Stimulated activated CD4-positive, alpha-beta T cell treated with anti-CD3 and anti-CD28 coated beads, Interleukin-12 subunit alpha, Interleukin-12 subunit beta, amount 100 ng/mL, for 48 hours (primary cell): ENCODE measurements at places on chromosomes 3 and 15.

GRCh38 chr3:10984371-10984896 lies 8.1 kb upstream of the SLC6A1 start:
- no peak for DNase-seq

- DNase-seq, result no peak
Measured at GRCh38 chr3:81620849-81621248, 140.6 kb downstream of the GBE1 start.

DNA sequence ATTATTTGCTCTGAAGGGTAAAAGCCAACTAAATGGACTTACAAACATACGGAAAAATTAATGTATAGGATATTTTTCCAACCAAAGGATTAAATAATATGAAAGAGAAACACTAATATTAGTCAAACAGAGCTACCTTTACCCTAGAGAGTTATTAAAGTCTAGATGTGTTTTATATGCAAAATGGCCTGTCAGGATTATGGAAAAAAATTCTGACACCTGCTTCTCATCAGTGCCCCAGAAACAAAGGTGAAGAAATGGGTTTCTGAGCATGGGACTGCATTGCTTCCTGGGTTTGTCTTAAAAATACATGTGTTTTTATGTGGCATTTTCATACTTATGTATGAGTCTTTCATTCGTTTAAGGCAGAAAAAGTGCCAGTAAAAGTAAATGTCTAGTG lies 148.3 kb downstream of the ROBO2 start:
- DNase-seq, result no peak

GRCh38 chr3:171286580-171287249 lies 173.5 kb downstream of the TNIK start:
- DNase-seq, result no peak

DNA sequence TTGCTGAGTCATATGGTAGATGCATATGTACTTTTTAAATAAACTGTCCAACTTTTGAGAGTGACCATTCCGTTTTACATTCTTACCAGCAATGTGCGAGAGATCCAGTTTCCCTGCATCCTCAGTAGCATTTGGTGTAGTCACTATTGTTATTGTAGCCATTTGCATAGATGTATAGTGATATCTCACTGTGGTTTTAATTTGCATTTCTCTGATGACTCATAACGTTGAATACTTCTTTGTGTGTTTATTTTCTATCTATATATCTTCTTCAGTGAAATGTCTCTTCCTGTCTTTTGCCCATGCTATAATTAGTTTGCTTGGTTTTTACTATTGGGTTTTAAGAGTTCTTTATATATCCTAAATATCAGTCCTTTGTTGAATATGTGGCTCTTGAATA lies 255.7 kb upstream of the GRM7 start:
- no peak for DNase-seq
